ENCODE measurements at places on chromosomes 1 and 21.

GRCh38 chr1:150619576-150620509, 9.6 kb downstream of the ENSA start:
- DNase-seq = peak; percentile 46

DNA sequence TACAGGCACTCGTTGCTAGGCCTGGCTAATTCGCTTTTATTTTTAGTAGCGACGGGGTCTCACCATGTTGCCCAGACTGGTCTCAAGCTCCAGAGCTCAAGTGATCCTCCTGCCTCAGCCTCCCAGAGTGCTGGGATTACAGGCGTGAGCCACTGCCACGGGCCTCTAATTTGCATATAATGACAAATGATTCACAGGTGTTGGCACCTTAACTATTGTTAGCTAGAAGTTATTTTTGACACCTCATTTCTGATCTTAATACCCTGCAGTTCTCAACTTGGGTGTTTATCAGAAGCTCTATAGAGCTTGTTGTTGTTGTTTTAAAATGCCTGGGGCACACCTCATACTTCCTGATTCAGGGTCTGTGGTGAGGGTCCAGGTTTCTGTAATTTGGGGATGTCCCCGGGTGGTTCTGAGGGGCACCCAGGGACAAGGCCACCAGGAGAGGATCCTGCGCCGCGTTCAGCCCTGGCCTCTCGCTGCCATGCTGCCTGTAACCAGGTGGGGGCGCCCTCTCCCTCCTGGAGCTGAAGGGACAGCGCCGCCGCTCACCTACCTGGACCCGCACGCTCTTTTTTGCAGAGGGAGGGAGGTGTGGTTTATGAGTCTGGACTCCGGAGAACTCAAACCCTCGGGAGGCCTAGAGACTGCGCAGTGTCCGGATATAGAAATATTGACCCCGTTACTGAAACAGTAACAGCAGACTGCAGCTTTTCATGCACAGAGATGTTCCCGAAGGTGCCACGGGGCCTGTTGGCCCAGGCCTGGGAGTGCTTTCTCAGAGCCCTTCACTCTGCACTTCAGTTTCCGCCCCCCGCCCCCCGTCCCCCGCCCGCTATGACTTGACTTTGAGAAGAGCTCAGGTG, 23.0 kb upstream of the NEK2 start:
- DNase-seq = peak; percentile 64

GRCh38 chr1:212212906-212213305, 72.3 kb upstream of the PPP2R5A start:
- no peak for DNase-seq

DNA sequence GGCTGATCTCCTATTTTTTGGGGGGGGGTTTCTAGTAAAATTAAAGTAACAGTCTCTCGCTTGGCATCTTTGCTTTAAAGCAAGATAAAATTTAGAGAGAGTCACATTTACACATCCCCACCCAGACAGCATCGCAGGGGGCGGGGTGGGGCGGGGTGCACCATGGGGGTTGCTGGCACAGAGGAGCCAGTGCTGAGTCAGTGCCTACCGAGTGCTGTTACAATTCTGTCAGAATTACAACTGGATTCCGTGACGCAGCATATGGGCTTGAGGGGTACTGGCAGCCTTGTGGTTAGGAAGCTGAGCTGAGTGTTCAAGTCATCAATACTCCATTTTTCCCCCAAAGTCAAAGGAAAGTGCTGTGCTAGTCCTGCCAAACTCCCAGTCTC, 175.9 kb downstream of the PRDM16 start:
- DNase-seq = no peak

DNA sequence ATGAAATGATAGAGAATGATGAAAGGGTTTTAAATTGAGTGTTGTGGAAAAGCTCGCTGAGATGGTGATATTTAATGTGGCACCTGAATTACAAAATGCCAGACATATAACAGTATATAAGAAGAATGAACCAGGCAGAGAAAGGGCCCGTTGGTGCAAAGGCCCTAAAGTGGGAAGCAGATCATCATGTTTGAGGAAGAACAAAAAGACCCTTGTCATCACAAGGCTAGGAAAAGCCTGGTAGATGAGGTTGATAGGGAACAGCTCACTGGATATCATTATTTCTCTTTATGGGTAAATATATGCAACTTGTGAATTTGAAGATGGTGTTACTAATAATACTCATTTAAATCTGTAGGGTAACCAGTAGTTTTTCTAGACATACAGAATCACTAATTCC, 11.0 kb downstream of the RAP1A start:
- no peak for DNase-seq

GRCh38 chr1:85378534-85378933, 86.4 kb downstream of the DDAH1 start:
- DNase-seq = no peak

- no peak for DNase-seq
These were observed 41.9 kb downstream of the HIVEP3 start for GRCh38 chr1:41876576-41877445.

DNA sequence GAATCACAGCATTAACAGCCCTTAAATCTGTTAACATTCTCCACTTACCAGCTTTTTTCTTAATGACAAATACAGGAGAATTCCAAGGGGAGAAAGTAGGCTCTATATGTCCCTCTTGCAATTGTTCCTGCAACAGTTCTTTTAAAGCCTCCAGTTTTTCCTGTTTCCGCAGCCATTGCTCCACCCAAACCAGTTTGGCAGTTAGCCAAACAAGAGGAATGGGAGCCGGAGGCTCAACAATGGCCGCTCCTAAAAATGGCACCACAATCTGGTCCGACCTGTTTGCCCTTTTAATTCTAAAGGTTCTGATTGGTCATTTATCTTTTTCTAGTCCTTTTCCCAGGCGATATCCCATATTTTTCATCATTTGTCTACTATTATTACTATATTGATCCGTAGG, 14.0 kb upstream of the L1TD1 start:
- peak; percentile 61 for DNase-seq

- no peak for DNase-seq
These were observed 30.9 kb downstream of the SLC35F3 start for GRCh38 chr1:233935297-233935868.

GRCh38 chr21:19124691-19125090, 721.1 kb upstream of the TMPRSS15 start:
- no peak for DNase-seq

GRCh38 chr1:17614586-17614985, 75.1 kb downstream of the ARHGEF10L start:
- no peak for DNase-seq

DNA sequence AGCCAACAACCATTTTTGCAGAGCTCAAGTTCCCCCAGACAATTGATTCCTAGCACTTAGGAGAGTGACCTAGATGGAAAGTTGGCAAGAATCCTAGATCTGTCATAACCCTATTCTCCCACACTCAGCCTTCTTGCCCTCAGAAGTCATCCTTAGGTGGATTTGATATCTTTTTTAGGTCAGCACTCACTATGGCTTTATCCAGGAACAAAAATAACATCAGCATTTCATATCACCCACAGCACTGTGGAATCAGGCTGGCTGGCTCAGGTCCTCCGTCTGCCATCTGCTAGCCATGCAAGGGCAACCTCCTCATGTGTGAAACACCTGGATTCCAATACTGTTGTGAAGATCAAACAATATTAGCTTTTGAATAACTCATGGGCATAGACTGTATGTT, 6.0 kb downstream of the DPT start:
- no peak for DNase-seq

- DNase-seq = no peak
These were observed 390.5 kb downstream of the DISC1 start for GRCh38 chr1:232017057-232017456.

DNA sequence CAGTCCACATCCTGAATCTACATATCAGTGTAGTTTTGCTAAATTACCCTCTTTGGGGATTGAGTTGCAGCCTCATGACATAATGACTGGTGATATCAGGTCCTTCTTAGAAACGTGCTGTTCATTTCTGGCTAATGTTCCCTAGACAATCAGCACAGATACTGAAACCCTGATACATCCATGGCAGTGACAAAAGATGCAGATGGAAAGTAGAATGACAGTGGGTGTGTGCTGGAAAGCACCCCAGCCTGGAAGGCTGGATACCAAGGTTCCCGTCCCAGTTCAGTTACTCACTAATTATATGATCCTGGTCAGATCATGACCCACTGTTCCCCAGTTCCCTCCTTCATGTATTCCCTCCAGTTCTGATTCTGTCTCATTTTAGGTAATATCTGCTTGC, 198.2 kb upstream of the FGGY start:
- no peak for DNase-seq

DNA sequence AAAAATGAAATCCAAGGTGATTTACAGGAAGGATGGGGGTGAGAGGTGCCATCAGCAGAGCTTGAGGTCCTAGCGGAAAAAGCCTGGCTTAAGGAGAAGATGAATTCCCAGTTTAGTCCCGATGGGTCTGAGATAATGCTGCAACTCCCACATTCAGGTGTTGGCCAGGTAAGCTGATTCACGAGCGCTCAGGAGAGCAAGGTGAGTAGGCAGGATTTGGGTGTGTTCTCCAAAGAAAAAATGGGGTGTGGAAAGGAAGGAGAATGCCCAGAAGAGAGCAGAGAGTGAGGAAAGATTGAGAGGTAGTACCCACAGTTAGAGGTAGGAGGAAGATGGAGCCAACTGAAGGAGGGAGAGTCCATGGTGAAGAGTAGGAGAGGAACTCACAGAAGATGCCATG, 12.5 kb downstream of the RIMS3 start:
- DNase-seq = no peak

GRCh38 chr1:232459826-232460225, 170.1 kb downstream of the SIPA1L2 start:
- DNase-seq = no peak

- peak; percentile 96 for DNase-seq
These were observed at the start of gene SSBP3 for GRCh38 chr1:54406339-54407153. Gene SSBP3, minus strand, starts transcription at chr1:54406394.

GRCh38 chr1:233364695-233365539, 37.4 kb downstream of the MAP3K21 start:
- no peak for DNase-seq

GRCh38 chr1:83791821-83792437, 207.0 kb downstream of the TTLL7 start:
- DNase-seq = no peak

DNA sequence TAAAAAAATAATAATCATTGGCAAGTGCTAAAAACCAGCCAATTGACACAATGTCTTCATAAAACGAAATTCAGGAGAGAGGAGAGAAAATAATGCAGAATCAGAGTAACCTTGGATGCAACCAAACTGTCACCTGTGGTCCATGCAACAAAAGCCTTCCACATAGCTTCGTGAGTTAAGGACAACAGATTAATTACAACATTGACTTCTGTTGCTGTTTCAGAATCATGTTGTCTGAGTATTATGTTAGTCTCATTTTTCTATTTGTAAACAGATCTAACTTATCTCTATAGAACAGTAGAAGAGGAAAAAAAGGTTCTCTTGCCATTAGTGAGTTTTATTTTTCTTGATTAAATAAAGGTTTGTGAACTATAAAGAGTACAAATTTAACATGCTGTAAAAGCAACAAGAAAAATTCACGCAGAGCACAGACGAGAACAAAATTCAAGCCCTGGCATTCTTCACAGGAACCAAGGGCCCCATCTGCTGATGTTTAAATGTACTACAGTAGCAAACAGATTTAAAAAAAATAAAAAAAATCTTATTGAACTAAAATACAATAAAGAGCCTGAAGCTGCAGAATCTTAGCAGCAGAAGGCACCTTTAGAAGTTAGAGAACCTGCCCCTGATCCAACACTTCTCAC, 381.1 kb upstream of the PKN2 start:
- DNase-seq = no peak

GRCh38 chr1:107942814-107943213, 22.2 kb downstream of the VAV3 start:
- DNase-seq = no peak

DNA sequence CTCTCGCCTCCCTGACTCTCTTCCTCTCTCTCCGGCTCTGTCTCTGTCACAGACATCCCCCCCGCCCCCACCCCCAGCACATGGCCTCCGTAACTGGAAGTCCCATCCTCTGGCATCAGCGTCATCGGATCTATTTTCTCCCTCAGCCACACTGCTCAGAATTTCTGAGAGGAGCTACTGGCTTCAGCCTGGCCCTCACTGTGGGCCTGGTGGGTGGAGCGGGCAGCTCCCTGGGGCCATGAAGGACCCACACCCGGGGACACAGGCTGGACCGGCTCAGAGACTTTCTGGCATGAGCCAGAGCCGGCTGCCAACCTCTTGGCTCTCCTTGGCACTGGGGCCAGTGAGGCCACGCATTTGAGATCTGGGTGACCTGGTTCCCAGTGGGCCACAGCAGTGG, 61.2 kb upstream of the CASZ1 start:
- no peak for DNase-seq

DNA sequence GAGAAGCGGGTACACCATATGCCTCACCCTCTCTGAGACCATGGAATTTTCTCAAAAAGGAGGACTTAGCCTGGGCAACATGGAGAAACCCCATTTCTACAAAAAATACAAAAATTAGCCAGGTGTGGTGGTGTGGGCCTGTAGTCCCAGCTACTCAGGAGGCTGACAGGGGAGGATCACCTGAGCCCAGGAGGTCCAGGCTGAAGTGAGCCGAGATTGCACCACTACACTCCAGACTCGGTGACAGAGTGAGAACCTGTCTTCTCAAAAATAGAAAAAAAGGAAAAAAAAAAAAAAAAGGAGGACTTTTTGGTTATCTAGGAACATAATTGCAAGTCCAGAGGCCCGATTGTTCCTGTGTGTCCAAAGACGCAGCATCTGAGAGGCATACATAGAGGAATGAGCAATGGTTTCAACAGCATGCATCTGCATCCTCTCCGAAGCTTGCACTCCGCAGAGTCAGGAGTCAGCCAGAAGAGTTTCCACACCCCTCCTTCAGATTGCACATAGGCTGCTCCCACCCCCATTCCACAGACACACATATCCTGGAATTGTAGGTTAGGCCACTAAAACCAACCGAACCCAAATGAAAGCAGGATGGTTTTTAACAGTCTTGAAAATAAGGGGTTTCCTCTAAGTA, 2.5 kb upstream of the TBX15 start:
- DNase-seq = no peak

GRCh38 chr21:44630440-44630839, 3.5 kb downstream of the KRTAP10-9 start:
- no peak for DNase-seq

DNA sequence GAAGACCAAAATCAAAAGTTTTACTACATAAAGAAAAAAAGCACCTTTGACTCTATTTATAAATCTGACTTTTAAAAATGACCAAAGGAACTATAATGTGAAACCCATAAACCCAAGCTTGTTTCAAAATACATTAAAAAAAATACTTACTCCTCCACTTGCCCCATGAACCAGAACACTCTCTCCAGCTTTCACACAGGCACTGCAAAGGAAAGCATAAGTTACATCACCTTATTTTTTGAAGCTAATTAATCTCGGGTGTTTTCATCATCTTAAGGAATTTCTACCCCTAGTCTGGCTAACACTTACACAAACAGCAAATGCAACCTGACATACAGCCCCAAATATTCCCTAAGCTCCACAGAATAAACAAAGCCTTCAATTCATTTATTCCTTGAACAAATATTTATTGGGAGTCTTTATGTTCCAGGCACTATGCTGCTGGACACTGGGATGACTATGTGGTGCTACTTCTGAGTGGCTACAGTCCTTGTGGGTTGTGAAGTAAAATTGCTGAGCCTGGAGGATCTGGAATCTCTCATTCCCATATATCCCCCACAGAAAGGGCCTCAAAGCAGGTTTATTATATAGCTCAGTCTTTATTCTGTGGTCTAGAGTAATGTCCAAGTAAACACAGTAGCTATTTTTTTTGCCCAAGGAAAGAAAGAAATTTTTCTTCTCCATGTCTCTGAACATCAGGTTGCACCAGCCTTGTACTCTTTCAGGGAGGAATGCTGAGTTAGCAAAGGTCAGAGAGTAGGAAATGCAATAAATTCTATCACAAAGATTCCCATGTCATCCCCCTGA, 18.2 kb downstream of the CRYZ start:
- no peak for DNase-seq
